Endodermal cell (in vitro differentiated cells): ENCODE measurements at places on chromosomes 6 and 20. TPM values are rescaled to one million over a fixed set of nuclear protein-coding genes. Genes with fewer than 3 reads are reported as not detected.

GRCh38 chr20:15141861-15142260, 804.4 kb upstream of the FLRT3 start:
- no peak for DNase-seq

DNA sequence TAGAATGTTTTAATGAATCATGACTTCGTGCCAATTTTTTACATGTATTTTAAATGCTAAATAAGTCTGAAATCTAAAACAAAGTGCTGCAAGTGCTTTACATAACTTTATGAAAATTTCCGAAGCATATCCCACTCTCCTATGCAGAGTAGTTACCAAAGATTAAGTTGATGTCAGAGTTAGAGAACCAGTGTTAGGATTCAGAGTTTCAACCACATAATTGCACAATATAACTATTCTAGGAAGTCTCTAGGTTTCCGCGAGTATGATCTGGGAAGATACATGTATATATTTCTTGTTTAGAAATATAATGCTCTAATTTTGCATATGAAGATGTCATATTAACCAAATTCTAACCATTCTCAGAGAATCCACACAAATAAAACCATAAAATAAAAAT, 74.8 kb downstream of the ASCC3 start:
- no peak for DNase-seq

- DNase-seq, result no peak
These were observed 79.5 kb upstream of the TCF21 start for GRCh38 chr6:133809406-133809805.

- DNase-seq, result peak; percentile 87
These were observed at the start of gene GJA1 for GRCh38 chr6:121435444-121436069. Gene GJA1, plus strand, starts transcription at chr6:121435646. Its CDS starts 11,202 bp downstream, at chr6:121446848.

The MYH7B gene
- 0.23 to 0.59 TPM (median 0.49 TPM) in 3 replicates for total RNA-seq

GRCh38 chr6:68572525-68572924, 62.6 kb upstream of the ADGRB3 start:
- DNase-seq, result peak; percentile 87

DNA sequence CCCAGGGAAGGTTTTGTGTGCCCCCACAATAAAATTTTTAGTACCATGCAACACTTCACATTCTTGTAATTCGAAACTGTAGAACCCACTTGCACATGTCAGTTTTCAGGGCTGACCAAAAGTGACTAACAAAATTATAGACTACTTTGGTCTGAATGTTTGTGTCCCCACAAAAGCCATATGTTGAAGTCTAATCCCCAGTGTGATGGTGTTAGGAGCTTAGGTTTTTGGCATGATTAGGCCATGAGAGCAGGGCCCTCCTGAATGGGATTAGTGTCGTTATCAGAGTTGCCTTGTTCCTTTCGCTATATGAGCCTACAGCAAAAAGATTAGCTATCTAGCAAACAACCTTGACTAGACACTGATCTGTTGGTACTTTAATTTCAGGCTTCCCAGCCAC, 49.0 kb upstream of the TENT5A start:
- DNase-seq, result no peak

DNA sequence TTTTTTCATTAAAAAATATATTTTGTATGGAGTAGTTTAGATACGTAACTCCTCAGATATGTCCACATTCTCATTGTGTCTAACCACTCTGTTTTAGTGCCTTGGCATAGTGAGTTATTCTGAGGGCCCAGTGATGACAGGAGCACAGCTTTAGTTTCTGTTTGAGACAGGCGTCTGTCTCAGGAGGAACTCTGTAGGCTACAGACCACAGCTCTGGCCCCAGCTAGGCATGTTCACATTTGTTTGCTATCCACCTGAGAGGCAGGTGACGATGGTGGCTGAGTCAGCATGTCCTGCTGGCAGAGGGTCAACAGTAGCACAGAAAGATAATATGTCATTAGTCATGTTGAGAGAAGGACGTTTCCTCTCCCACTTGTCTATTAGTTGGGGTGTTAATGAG, 16.3 kb downstream of the LRRC1 start:
- DNase-seq, result peak; percentile 95

GRCh38 chr20:5504061-5504739, 187.4 kb upstream of the PROKR2 start:
- DNase-seq, result peak; percentile 66

DNA sequence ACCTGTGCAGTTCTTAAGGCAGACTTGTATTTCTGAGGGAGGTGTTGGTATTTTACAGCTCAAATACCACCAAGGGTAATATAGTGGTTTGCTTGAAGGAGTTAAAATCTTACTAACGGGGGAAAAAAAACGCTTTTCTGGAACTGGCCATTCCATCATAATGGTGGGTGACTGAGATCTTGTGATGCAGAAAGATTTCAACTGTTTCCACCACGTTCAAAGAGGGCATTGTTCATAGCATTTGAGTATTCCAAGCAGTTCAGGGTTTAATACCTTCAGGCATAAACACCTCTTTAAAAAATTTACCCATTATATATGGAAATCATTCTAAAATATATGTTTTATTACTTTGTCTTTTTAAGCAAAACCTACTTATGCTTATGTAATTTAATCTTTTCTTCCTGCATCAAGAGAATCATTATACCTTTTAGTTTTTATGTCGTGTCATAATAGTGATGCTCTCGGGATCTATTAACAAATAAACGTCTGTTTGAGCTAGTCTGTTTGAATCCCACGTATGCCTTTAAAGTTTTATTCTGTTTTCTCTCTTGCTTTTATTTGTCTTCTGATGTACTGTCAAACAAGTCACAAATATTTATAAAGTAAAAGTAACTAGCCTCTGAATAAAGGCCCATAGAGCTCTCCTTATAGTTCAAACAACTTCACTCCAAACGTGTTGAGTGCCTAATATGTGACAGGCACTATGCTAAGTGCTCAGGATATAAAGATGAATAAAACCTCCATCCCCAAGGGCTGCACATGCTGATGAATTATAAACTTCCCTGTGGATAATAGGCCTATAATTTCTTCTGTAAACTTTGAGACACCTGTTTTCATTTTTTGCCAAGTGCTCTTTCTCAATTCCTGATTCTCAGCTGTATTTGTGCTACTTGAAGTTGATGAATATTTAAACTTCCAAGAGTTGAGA, 298.8 kb upstream of the FERMT1 start:
- DNase-seq, result no peak

- no peak for DNase-seq
These were observed 12.8 kb upstream of the PNRC1 start for GRCh38 chr6:89067796-89068195.

DNA sequence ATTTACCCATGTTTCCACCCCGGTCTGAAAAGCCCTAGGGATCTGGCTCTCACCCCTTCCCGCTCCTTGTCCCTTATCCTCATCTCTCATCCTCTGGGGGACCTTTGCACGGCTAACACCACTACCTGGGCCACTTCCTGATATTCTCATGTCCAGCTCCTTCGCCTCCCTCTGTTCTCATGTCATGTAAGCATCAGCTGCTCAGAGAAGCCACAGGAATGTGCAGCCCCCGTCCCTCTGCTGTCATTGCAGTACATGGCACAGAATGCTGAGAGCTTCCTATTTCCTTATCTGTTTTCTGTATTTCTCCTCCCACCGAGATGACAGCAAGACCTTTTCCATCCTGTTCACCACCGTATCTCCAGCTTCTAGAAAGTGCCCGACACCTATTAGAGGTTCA, 102.4 kb downstream of the MTHFD1L start:
- no peak for DNase-seq
